Activated T-cell treated with anti-CD3 and anti-CD28 coated beads, Interleukin-2, amount 50 U/mL, for 72 hours (primary cell): ENCODE measurements at places on chromosomes 13 and 19. TPM values are rescaled to one million over a fixed set of nuclear protein-coding genes. Genes with fewer than 3 reads are reported as not detected.

DNA sequence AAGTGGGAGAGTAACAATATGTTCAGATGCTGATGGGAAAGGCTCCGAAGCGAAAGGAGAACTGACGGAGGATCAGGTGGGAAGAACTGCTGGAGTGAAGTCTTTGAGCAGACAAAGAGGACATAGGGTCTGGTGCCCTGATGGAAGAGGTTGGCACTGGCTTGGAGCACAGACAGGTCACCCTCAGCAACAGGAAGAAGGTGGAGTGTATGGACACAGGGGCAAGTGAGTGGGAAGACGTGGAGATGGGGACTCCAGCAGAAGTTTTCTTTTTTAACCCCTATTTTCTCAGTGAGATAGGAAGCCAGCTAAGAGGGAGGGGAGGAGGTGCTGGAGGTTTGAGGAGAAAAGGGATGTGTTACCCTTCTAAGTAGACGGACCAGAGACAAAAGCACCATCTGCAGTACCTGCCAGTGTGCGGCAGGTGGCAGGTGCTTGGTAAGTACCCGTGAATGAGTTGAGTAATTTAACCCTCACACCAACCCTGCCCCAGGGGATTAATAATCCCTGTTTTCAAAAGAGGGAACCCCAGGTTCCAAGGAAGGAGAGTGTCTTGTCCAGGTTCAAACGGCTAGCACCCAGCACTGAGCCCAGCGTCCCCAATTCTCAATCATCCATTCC is 11.2 kb downstream of the HAS1 start:
- DNase-seq: no peak

DNA sequence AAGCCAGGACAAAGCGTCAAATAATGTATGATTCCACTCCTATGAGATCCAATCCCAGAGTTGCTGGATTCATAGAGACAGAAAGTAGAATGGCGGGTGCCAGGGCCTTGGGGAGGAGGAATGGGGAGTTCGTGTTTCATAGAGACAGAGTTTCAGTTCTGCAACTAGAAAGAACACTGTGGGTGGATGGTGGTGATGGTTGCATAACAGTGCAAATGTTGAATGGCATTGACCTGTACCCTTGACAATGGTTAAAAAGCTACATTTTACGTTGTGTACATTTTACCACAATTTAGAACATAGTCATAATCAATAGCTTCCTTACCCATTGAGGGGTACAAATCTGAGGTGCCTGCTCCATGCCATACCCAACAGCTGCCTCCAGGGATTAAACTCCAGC is 33.4 kb downstream of the MBD3L2B start:
- no peak for DNase-seq

- DNase-seq: no peak
Measured at GRCh38 chr13:82717249-82717648, 1165.0 kb downstream of the SLITRK1 start.

DNA sequence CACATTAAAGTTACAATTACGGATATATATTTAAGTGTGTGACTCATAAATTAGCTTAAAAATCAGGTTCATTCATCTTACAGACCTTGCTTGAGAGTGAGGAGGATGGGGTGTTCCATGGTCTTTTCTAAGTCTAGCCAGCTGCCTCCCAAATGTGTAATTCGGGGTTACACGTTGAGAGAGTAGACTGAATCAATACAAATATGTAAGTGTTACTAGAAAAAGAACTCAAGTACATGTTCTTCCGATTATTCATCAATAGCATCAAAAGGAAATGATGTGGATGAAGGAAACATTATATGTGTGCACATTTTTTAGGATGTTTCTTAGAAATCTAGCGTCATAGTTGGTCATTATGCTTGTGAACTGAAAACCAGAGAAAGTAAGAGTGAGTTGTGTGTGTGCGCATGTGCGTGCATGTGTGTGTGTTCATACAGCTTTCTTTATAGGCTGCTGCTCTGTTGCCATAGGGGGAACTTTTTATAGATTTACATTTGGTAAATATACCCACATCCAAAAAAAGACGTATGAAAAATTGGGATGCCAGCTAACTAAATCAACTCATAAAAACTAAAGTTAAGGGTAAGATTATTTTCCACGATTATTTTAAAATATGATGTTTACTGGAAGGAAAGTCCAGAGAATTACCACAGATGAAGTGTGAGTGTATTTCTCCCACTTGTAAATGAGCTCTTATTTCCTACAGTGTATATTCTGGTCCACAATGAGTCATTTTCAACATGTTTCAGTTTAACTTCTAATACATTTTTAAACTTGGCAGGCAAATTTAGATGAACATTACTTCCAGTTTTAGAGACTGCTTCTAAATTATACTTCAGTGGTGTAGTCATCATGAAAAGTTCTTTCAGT is 82.4 kb downstream of the PIBF1 start:
- DNase-seq: peak; percentile 13

DNA sequence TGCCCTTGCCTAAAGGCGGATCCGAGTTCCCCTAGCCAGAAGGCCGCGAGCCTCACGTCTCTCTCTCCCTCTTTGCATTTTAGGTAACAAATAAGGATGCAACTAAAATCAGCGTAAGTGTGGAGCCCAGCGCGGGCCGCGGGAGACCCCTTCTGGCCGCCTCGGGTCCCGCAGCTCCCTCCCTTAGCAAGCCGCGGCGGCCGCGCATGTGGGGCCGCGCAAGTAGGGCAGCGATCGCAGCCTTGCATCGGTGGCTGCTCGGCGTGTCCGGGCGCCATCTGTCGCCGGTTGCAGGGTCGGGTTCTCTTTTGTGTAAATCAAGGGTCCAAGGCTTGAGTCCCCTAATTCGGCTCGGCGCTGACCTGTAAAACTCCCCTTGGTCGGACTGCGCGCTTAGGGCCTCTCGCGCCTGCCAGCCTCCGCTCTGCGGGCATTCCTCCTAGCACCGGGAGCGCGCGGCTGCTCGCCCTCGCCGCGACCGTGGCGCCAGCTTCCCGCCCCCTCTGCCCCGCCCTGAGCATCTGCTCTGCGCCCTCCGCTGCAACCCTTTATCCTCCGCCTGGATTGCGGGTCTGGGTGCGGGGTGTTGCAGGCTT is 2.7 kb downstream of the VSTM2B start:
- DNase-seq: peak; percentile 82

GRCh38 chr19:27974082-27974513 is 1238.9 kb downstream of the UQCRFS1 start:
- DNase-seq: peak; percentile 6

GRCh38 chr13:98401934-98402333 is 175.0 kb downstream of the STK24 start:
- DNase-seq: no peak

- DNase-seq: no peak
Measured at GRCh38 chr19:49951806-49952478, 9.0 kb downstream of the SIGLEC11 start.

- DNase-seq: peak; percentile 25
Measured at GRCh38 chr19:46697204-46697960, 19.5 kb downstream of the PRKD2 start.

DNA sequence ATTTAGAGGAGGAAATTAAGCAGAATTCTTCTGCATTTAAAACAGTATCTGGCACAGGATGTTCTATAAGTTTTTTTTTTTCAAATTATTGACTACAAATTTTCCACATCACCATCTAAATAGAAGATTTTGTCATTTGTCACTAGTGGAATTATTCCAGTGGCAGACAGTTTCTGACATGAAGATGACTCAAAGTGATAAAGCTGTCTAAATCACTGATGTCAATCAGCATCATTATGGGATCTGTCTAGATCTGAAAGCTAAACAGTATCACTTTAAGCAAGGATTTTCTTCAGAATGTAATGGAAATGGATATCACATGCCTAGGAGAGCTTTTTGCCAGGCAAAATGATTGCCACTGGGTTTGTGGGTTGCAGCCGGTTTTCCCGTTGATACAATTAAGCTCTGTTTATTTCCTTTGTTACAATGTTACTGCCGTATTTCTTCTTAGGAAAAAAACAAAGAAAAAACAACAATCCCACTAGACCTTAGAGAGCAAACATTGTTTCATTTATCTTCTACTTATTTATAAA is 1657.0 kb upstream of the PRR20A start:
- DNase-seq: no peak

DNA sequence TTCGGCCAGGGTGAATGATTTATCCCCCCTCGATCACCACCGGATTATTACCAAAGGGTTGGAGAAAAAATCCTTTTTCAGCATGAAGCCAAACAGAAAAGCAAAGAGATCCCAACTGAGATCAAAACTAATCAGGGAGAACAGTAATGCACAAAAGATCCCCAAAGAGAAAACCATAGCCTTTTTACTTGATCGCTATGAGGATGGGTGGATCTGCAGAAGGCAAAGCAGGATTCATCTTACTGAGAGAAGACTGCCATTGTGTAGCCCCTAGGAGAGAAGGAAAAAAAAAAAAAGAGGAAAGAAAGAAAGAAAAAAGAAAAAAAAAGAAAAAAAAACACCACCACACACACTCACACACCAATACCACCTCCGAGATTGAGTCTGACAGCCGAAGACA is at the start of gene FGF14:
TSS of gene FGF14 (minus strand) at position 283 of the 400 bp plus-strand sequence.
- DNase-seq: no peak

GRCh38 chr13:97809576-97809975 is 143.9 kb upstream of the IPO5 start:
- no peak for DNase-seq

GRCh38 chr19:44657211-44657921 is 13.7 kb downstream of the PVR start:
- DNase-seq: peak; percentile 81

DNA sequence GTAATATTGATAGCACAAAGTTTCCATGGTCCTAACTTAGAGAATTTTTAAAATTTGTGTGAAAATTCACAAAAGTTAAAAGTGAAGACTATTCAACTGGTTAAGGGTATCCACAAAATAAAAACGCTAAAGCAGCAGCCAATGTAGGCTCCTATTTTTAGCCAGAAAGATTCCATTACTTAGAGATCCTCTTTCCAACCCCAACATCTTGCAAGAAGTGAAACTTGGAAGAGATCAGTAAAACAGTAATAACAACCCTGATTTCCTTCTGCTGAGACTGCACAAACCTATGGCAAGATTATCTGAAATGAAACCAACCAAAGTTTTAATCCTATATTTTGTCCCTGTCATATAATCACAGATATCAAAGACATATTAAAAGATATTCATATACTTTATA is 8.5 kb downstream of the TBC1D4 start:
- DNase-seq: no peak

- DNase-seq: no peak
Measured at GRCh38 chr13:23610966-23611491, 40.8 kb downstream of the TNFRSF19 start.

DNA sequence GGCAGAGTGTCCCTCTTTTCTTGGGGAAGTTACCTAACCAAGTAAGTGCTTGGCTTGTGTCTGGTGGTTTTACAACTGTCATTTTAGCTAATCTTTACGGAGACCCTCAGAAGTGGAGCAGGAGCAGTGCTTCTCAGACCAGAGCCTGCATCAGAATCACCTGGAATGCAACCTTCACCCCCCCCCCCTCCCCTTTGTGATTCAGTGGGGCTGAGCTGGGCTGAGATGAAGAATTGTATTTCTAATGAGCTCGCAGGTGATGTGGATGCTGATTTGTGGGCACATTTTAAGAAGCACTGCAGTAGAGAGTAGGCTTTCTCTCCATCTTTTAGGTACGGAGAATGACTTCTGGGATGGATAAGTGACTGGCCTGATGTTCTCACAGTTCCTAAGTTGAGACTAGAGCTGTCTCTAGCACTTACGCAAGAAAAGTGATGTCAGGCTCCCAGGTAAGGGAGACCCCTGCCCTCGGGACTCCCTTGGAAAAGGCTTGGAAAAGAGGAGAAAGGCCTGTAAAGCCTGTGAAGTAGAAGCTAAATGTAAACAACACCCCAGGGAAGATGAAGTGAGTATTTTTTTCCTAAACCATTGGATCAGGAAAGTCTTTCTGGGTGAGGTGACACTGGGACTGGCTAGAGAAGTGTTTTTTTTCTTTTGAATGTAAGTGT is 23.3 kb upstream of the RNF113B start:
- DNase-seq: no peak

DNA sequence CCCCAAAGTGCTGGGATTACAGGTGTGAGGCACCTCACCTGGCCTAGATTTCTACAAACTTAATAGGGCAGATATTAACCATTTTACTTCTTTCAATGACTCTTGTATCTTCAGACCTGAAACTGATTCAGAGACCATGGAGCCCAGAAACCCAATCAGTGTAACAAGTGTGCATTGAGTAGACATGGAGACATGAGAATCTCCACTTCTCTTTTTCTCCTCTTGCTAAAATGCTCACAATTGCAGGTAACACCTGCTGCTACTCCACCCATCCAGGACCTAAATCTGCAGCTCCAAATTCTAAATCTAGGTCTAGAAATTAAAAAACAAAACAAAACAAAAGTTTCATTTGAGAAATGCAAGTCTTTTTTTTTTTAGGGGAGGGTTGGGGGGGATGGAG is 42.2 kb upstream of the ZNF681 start:
- no peak for DNase-seq

DNA sequence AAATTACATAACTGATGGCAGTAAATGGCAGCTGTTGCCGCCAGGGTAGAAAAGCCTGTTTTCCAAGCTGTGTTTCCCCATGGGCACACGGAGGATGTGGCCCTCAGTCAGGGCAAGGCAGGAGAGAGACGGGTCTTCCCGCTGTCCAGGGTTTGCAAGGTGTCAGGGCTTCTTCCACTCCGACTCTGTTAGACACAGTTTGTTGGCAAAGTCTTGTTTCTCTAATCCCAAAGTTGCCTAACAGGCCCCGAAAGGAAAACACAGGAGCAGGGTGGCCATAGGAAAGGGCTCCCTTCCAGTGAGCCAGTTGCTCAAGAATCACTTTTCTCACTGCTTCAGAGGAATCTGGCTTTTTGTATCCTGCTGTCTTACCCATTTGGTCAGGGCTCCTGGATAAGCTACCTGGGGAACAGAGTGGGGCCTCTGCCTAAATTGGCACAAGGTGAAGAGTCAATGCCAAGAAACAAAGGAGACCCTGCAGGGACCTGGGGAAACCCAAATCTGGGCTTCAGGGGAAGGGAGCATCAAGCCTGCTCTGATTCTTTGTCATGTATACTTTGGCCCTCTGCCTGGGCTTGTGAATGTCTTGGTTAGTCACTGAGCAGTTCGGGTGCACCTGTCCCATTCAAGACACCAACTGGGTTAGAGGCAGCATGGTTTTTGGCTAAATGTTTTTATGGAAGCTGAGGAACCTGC is 29.0 kb upstream of the CXCL17 start:
- DNase-seq: no peak

GRCh38 chr13:108728370-108728769 is 99.0 kb downstream of the MYO16 start:
- DNase-seq: no peak

- DNase-seq: no peak
Measured at GRCh38 chr19:37412700-37413099, 41.8 kb downstream of the ZNF527 start.

Gene TTC9B
- not detected for total RNA-seq

Gene BRSK1
- total RNA-seq: 13.0 TPM

Gene IQCN
- total RNA-seq: 2.2 TPM

Gene KDELR1
- 103 TPM for total RNA-seq

Gene PLIN4
- 0.05 TPM for total RNA-seq

Gene ZNF540
- 2.3 TPM for total RNA-seq

Gene CD177
- total RNA-seq: not detected

Gene KCNN4
- total RNA-seq: 91.6 TPM
